LHCN-M2 (cell line): ENCODE measurements at places on chromosomes 5 and 9. TPM values are rescaled to one million over a fixed set of nuclear protein-coding genes. Genes with fewer than 3 reads are reported as not detected.

GRCh38 chr5:96333391-96333790 lies 99.7 kb downstream of the PCSK1 start:
- DNase-seq, result no peak

LCN9 gene
- not detected in 2 replicates for total RNA-seq

KIAA0825 gene
- 3.1 and 3.3 TPM in 2 replicates for total RNA-seq

DNA sequence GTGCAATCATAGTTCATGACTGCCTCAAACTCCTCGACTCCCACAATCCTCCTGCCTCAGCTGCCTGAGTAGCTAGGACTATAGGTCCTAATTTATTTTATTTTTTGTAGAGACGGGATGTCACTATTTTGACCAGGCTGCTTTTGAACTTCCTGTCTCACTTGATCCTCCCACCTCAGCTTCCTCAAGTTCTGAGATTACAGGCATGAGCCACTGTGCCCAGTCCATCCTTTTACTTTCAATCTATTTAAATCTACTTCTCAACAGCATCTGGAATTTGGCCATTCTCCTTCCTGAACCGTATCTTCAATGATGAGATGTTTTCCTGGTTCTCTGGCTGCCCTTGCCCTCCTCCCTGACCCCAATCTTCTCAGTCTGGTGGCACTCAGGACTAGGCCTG lies 12.2 kb upstream of the GRIN1 start:
- no peak for DNase-seq

IER5L gene
- total RNA-seq, result 10.7 and 12.5 TPM in 2 replicates

PAEP gene
- total RNA-seq, result not detected in 2 replicates

DNA sequence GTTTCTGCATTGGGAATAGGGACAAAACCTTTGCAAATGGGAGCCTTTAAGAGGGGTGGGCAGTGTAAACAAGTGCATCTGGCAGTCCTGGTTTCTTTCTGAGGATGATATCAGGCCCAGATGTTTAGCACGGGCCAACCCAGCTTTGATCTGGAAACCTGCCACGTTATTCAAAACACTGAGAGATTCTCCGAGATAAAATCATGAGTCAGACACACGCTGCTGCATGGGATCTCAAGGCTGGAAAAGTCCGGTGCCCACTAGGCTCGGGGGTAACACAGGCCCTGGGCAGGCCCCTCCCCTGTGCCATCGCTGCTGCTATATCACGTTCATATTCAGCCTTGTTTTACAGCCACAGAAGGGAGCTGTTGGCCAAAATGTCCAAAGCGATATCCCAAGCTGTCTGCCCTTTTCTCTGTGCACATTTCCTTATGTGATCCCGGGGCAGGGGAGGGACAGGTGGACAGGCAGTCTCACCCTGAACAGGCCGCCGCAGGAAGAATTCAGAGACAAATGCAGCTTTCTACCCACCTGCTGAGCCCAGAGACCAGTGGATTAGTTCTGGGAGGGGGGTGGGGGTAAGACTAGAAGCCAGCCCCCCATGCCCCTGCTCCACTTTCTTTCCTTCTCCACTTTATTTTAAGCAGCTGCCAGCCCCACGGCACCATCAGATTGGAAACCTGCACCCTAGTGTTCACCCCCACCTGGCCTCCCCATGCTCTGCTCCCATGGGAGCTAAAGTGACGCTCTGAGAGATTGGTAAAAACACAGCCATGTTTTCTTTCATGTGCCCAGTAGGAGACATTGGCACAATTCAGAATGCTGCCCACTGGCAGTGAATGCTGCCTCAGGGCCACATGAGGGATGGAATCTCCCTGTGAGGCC lies 63.1 kb downstream of the TMOD1 start:
- peak; percentile 18 for DNase-seq

DNA sequence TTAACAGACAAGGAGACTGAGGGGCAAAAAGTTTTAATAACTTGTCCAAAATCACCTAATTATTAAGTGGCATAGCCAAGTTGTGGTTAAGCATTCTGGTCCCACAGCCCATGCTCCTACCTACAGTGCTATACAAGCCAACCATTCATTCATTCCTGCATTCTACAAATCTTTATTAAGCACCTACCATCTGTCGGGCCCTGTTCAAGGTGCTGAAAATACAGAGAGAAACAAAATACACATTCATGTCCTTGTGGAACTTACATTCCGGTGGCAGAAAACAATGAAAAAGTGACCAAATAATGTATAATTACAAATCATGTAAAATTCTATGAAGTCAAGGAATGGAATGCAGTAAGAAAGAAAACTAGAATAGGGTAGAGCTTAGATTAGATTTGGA lies 27.8 kb upstream of the CDH6 start:
- DNase-seq, result no peak

GRCh38 chr9:4069457-4070153 lies 230.3 kb downstream of the GLIS3 start:
- DNase-seq, result no peak

- DNase-seq, result no peak
These were observed 5.6 kb upstream of the RNF44 start for GRCh38 chr5:176542596-176543427.

- no peak for DNase-seq
These were observed 140.1 kb downstream of the KDM4C start for GRCh38 chr9:6897898-6898302.

DNA sequence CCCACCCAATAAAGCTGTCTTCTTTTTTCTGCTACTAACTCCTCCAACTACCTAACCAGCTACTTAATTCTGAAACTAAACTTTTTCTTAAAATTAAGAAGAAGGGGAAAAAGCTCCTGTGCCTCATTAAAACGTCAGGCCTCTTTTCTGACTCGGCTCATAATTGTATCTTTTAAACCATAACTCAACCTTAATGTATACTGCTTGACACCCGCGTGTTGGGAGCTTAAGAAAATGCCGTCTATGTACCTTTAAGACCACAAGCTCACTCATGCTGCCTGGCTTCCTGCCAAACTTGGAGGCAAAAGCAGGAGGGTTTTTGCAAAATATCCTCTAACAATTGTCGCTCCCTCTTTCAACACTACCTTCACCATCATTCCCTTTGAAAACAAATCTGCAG lies 5.0 kb downstream of the EBF1 start:
- DNase-seq, result peak; percentile 87

ARHGEF37 gene
- total RNA-seq, result 0.11 and 0.45 TPM in 2 replicates

GRCh38 chr9:85130764-85131163 lies 461.2 kb downstream of the NTRK2 start:
- no peak for DNase-seq

- DNase-seq, result no peak
These were observed 20.6 kb upstream of the TPD52L3 start for GRCh38 chr9:6307551-6308096.

DNA sequence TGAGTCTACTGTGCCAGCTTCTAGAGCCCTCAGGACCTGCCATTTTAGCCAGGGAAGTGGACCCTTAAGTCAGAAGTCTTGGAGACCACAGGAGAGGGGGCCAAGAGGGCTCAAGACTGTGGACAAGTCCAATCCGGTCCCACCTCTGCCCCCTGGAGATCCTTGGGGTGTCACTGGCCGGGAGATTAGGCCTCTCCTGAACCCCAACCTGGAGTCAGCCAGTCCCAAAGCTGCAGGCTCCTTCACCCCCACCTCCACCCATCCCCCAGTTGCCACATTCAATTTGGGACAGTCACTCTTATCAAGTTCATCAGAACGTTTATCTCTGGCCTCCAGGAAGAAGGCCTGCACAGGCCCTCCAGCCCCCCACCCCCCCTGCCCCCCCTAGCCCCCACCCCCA lies 290 bp downstream of the SLC23A1 start:
- no peak for DNase-seq

SHOC1 gene
- total RNA-seq, result 0.26 TPM in 1 of 2 replicates, not detected in the other

SLC34A1 gene
- total RNA-seq, result not detected in 2 replicates

GRCh38 chr5:96149546-96149945 lies 187.9 kb upstream of the ELL2 start:
- no peak for DNase-seq

CAVIN4 gene
- 2.2 and 5.2 TPM in 2 replicates for total RNA-seq

DNA sequence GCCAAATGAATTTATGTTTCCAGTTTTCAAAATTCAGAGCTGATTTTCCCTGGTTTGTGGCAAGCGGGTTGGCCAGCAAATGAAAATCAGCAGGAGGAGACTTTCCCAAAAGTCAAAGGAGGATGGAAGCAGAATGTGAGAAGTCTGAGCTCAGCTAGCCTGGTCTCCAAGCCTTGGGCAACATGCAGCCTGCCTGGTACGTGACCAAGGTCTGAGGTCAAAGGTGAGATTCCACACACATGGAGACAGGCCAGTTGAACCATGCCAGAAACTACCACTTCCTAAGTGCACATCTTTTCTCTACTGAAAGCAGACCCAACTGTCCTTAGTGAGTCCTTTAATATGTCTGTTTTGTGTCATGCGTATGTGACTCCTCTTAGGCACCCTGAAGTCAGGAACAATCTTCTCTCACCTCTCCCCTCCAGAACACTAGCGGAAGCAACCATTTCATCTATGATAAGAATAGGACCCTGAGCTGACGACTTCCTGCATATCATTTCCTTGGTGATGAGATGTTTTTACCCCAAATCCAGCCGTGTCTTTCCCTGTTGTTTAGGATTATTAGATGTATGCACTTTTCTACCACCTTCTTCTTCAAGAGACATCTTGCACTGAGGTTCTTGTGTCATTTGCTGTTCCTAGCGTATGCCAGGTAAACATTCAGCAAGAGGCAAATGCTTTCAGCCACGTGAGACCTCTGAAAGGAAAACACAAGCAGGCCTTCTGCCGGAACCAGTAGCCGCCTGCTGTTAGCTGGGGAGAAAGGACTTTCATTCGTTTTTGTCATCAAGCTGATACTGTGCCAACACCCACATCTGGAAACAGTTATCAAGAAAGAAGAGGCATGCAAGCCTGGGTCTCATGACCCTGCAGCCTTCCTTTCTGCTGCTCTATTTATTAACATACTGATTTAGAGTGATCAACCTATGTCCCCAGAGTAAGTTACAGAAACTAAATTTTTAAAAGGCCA lies 9.7 kb upstream of the TGFBI start:
- peak; percentile 95 for DNase-seq
